Fibroblast of skin of right biceps (primary cell): ENCODE measurements at places on chromosomes 13 and 19.

GRCh38 chr13:31538067-31539042, 201.0 kb upstream of the RXFP2 start:
- DNase-seq, result peak; percentile 84

- no peak for DNase-seq
Measured at GRCh38 chr13:43026262-43026661, 2.9 kb downstream of the DNAJC15 start.

- no peak for DNase-seq
Measured at GRCh38 chr13:27236478-27236877, 14.9 kb upstream of the RPL21 start.

- peak; percentile 7 for DNase-seq
Measured at GRCh38 chr13:34675626-34676025, 266.4 kb upstream of the NBEA start.

DNA sequence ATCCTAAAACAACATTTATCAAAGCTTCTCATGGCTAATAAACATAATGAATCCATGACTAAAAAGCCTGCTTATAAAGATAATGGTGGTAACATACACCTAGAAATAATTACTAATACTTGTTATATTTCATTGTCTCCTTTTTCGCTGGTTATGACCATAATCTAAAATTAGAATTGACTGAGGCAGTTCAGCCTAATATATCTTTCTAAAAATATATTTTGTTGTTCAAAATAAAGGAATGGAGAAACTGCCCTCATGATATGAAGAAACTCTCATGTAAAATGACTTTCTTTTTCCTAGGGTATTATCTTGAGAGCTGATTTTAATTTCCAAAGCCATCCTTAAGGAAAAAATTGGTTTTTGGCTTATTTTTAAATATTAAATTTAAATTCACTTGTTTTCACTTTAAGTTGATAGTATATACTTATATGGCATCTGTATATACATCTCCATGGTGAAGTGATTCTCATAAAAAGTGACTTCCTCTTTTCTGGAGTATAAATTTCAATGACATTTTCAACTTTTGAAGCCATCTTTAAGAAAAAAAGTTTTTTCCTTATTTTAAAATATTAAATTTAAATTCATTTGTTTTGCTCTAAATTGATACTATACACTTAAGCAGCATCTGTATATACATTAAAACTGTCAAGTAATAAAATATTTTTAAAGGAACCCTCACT, 204.6 kb downstream of the VWA8 start:
- DNase-seq, result no peak

DNA sequence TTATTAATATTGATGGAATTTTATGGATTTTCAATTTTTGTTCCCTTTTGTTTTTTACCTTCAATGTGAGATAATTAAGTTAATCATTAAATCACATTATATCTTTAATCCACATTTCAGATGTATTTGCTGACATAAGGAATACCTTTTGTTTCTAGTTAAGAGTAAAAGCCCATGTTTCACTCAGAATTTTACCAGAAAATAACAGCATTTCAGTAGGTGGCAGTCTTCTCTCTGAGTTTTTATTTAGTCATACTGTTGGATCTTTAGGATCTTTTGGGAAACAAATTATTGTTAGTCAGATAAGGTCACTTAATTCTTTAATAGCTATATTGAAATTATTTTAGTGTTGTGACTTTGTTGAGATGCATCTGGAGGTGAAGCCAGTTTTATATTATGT, 67.9 kb downstream of the NDFIP2 start:
- DNase-seq, result no peak

- DNase-seq, result no peak
Measured at GRCh38 chr19:37583340-37583739, 11.3 kb downstream of the ZNF571 start.

DNA sequence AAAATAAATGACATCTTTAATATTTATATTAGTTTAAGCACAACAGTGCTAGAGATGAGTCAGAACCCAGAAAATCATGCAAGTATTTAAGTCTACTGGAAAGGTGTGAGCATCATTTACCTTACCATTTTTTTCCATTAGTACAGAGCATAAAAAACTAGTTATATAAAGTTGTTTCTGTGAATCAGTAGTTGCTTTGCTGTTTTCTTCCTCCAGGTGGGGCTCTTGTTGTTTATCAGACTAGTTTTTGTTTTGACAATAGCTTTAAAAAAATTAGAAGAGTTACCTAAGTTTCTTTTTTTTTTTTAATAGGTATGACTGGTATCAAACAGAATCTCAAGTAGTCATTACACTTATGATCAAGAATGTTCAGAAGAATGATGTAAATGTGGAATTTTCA, 12.7 kb downstream of the SUGT1 start:
- DNase-seq, result peak; percentile 6

GRCh38 chr13:50167224-50167947, 152.1 kb downstream of the KCNRG start:
- no peak for DNase-seq

DNA sequence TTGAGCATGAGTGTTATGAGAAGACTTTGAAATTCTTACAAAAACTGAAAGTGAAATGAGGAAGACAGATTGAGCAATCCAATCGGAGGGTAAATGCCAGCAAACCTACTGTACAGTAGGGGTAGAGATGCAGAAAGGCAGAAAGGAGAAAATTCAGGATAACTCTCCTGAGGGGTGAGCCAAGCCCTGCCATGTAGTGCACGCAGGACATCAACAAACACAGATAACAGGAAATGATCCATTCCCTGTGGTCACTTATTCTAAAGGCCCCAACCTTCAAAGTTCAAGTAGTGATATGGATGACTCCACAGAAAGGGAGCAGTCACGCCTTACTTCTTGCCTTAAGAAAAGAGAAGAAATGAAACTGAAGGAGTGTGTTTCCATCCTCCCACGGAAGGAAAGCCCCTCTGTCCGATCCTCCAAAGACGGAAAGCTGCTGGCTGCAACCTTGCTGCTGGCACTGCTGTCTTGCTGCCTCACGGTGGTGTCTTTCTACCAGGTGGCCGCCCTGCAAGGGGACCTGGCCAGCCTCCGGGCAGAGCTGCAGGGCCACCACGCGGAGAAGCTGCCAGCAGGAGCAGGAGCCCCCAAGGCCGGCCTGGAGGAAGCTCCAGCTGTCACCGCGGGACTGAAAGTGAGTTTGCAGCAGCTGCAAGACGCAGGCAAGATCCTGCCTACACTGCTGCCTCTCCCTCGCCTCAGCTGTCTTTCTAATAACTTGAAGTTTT, at the start of gene TNFSF13B:
TSS of gene TNFSF13B (plus strand) at position 118 of the 728 bp plus-strand sequence. CDS start at position 296, 178 bp downstream.
- peak; percentile 7 for DNase-seq

- DNase-seq, result no peak
Measured at GRCh38 chr19:35392742-35393715, 22.2 kb downstream of the GPR42 start.

DNA sequence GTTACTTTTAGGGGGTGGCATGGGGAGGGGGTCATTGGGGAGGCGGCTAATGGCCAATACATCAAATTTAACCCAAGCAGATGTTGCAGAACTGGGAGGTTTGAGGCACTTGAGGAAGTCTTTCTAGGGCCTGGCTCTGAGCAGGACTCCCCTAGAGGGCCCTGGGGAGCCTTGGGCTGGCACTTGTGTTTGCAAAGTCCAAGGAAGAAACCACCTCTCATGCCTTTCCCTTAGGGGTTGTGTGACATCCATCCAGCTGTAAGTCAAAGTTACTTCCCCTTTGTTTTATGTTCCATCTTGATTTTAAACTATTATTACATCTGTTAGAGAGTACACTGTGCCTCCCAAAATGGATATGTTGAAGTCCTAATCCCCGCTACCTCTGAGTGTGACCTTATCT, 159.9 kb downstream of the KATNAL1 start:
- DNase-seq, result no peak

DNA sequence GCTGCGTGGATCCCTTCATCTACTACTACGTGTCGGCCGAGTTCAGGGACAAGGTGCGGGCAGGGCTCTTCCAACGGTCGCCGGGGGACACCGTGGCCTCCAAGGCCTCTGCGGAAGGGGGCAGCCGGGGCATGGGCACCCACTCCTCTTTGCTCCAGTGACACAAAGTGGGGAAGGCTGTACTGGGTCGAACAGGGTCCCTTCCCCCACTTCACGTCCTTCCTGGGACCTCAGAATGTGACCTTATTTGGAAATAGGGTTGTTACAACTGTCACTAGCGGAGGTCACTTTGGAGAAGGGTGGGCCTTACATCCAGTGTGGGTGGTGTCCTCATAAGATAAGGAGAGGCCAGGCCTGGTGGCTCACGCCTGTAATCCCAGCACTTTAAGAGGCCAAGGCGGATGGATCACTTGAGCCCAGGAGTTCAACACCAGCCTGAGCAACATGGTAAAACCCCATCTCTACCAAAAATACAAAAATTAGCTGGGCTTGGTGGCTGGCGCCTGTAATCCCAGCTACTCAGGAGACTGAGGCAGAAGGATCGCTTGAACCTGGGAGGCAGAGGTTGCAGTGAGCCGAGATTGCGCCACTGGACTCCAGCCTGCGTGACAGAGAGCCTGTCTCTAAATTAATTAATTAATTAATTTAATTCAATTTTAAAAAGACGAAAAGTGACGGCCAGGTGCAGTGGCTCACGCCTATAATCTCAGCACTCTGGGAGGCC, 1.8 kb downstream of the F2RL3 start:
- DNase-seq, result no peak

GRCh38 chr13:95296326-95296925, 4.8 kb downstream of the ABCC4 start:
- no peak for DNase-seq

DNA sequence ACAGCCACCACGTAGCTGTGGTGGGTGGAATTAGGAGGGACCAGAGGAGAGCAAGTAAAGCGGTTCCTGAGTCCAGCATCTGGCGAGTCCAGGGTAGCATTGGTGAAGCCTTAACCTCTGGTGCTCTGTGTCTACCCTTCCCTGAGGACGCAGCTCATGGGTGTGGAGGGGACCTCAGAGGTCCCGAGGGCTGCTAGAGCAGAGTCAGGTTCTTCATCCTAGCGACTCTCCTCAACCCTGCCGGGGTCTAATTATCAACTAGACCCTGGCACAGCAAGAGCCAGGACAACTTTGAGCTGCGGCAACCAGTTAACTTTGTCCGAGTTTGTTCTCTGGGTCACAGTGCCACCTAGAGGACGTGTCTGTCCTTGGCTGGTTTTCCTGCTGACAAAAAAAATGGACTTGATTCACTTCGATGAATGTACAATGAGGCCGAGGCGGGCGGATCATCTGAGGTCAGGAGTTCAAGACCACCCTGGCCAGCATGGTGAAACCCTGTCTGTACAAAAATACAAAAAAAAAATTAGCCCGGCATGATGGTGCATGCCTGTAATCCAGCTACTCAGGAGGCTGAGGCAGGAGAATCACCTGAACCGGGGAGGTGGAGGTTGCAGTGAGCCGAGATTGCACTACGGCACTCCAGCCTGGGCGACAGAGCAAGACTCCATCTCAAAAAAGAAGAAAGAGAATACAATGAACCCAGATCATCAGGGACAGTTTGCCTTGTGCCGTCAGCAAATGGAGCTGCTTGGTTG, 25.0 kb downstream of the TSSK6 start:
- DNase-seq, result peak; percentile 82

- DNase-seq, result no peak
Measured at GRCh38 chr13:55566779-55567178, 1573.9 kb upstream of the PRR20A start.

GRCh38 chr19:42466521-42467182, 23.9 kb upstream of the CXCL17 start:
- peak; percentile 25 for DNase-seq

GRCh38 chr19:50906217-50906616, 5.0 kb downstream of the KLK4 start:
- no peak for DNase-seq

- peak; percentile 69 for DNase-seq
Measured at GRCh38 chr13:76903544-76904162, 17.4 kb upstream of the KCTD12 start.

DNA sequence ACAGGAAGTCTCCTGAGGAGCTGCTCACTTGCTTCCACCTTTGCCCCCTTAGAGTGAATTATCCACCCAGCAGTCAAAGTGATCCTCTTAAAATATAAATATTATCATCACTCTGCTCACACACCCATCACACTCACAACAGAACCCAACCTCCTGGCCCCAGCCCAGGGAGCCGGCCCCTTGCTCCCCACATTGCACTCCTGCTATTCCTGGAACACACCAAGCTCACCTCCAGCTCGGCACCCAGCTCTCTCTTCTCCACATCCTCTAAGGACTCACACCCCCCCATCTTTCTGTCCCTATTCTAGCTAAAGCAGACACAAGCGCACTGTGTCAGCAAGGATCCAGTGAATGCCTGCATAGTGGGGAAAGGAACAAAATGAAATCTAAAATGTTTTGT, 7.0 kb downstream of the TUBGCP3 start:
- no peak for DNase-seq

DNA sequence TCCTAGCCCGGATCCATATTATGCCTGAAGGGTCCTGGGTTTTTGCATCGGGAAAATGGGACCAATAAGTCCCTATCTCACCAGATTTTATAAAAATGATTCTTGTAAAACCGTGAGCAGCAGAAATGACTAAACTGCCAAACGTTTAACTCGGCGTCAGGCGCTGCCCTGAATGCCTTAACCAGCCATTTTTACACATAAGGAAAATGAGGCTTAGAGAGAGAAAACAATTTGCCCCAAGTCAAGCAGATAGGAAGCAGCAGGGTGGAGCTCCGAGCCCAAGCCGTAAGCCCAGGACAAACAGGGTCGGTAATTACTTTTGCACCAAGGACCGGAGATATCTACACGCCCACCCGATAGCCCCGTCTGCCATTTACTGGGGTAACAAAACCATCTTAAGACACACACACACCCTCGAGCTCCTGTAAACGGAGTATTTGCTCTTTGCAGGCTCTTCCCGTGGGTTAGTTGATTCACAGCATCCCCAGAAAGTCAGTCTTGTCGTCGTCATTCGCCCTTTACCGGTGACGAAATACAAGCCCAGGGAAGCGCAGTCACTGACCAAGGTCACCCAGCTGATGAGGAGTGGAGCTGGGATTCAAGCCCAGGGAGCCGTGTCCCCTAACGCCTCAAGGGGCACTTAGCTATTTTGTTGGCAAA, 16.0 kb upstream of the MRI1 start:
- DNase-seq, result peak; percentile 29

DNA sequence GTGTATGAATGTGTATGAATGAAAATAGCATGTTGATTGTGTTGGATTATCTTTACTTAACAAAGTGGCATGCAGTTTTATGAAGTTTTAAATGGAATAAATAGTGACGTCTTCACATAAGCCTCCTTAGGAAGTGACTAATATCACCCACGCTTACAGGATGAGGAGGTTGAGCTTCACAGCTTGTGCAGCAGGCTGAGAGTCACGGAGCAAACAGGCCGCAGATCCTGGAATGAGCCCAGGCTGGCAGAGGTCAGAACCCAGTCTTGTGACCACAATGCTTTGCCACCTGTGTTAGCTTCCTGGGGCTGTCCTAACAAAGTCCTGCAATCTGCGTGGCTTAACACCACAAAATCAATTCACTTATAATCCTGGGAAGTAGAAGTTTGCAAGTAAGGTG, 20.8 kb downstream of the LAIR2 start:
- DNase-seq, result no peak

DNA sequence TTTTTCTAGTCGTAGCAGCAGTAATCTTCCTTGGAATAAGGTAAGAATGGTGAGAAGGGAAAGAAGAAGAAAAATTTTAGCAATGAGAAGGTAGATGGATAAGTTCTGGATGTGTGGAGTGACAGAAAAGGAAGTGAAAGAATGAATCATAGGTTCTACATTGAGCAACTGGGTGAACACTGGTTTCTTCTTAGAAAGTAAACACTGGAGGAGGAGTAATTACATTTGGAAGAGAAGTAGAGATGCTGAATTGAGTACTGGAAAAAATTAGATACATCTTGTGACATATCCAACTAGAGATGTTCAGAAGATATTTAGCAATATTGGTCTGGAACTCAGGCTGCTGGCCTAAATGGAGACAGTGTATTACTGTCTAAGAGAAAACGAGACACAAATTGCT, 148.5 kb downstream of the GPC5 start:
- no peak for DNase-seq

- DNase-seq, result no peak
Measured at GRCh38 chr13:74025369-74025768, 108.8 kb downstream of the KLF12 start.
